ENCODE measurements at places on chromosomes 3 and 15.

DNA sequence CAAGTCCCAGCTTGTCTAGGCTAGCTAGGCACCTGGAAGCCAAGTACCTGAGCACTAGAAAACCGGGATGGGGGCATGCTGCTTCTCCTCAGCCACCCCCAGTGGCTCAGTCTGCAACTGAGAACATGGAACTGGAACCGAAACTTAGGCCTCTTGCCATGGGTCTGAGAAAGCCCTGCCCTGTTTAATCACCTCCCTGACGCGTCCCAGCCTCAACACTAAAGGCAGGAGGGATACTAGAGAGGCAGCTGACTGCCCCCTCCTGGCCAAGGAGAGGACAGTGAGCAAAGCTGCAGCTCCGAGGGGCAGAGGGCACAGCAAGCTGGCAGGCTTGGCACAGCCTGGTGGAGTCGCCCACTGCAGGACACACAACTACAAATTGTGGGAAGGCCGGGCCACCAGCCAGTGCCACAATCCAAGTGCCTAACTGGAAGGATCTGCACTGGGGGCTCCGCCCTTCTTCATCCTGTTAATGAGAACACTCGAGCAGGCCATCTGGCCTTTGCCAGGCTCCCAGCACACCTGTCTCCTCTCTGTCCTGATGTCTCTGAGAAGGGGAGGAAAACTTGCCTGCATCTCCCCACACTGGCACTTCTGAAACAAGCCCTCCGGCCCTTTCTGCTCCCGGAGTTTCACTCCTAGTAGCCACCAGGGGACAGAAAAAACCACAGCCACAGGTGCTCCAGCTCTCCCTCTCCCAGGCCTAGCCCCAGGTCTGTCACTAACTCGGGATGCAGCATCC lies 53.7 kb downstream of the BDH1 start:
- no peak for DNase-seq

DNA sequence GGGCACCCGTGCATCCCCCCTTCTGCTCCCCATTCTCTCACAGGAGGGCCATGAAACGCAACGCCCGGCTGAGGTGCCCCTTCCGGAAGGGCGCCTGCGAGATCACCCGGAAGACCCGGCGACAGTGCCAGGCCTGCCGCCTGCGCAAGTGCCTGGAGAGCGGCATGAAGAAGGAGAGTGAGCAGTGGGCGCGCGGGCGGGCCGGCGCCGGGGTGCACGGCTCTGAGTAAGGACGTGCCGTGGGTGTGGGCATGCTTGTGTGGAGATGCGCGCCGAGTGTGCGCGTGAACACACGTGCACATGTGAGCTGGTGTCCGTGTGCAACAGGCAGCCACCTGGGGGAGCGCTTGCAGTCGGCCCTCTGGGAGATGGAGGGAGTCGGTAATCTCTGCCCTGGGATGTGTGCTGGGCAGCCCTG lies 28.1 kb downstream of the NR1I2 start:
- peak; percentile 22 for DNase-seq

GRCh38 chr3:123282461-123282860 lies 80.7 kb downstream of the SEC22A start:
- DNase-seq: no peak

GRCh38 chr3:71369701-71370391 lies 213.7 kb downstream of the FOXP1 start:
- DNase-seq: peak; percentile 69

DNA sequence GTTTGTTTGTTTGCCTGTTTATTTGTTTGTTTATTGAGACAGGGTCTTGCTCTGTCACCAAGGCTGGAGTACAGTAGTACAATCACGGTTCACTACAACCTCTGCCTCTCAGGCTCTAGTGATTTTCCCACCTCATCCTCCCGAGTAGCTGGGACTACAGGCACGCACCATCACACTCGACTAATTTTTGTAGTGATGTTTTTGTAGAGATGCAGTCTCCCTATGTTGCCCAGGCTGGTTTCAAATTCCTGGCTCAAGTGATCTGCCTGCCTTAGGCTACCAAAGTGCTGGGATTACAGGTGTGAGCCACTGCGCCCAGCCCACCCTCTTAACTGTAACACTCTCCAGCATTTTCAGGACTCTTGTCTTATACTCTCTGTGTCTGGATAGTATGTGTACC lies 26.7 kb downstream of the PLD1 start:
- DNase-seq: no peak

- no peak for DNase-seq
These were observed 256.2 kb downstream of the NR1D2 start for GRCh38 chr3:24201301-24201700.

DNA sequence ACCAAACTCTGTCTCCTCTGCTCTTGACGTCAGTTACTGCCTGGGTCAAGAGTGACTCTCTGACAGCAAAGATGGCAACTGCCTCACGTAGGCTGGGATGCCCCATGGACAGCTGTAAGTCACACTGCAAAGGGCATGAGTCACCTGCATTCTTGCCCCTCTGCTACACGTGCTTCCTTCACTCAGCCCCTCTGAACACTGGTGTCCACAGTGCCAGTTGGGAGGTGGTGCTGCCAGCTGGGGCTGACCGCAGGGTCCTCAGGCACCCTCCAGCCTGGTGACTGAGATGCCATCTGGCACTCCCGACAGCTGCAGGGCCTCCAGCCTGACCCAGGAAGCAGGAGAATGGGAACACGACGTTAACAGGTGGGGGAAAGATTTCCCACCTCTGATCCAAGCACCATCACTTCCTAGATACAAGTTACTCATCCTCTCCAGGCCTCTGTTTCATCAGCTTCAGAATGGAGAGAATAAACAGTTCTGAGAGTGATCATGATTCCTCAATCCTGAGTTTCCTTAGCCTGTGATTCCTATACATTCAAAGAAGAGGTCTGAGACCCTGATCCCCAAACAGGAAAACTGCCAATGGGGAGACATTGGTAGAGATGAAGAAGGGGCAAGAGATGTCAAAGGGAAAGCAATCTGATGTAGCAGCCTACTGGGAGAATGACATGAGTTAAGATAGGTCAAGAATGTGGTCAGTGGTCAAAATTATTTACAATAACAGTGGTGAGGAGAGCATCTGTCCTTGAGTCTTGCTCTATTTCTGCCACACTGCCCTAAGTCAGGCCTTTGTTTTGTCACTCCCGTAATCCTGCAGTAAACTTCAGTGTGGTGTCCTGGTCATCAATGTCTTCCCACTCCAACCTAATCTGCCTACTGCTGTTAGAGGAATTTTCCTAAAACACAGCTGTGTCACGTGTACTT lies 86.1 kb upstream of the BCL6 start:
- DNase-seq: no peak

- DNase-seq: no peak
These were observed 697 bp upstream of the TRIM69 start for GRCh38 chr15:44735482-44736180.

DNA sequence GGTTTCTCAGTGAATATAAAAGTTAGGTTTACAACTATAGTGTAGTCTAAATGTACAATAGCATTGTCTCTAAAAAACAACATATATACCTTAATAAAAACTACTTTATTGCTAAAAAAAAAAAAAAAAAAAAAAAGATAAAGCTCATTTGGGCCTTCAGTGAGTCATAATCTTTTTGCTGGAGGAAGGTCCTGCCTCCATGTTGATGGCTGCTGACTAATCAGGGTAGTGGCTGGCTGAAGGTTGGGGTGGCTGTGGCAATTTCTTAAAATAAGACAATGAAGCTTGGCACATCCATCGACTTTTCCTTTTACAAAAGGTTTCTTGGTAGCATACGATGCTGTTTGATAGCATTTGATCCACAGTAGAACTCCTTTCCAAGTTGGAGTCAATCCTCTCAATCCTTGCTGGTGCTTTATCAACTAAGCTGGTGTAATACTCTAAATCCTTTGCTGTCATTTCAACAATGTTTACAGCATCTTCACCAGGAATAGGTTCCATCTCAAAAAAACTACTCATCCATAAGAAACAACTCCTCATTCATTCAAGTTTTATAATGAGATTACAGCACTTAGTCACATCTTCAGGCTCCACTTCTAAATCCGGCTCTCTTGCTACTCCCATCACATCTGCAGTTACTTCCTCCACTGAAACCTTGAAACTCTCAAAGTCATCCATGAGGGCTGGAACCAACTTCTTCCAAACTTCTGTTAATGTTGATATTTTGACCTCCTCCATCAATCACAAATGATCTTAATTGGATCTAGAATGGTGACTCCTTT lies 13.3 kb downstream of the ZNF280D start:
- no peak for DNase-seq

- DNase-seq: no peak
These were observed 72.6 kb upstream of the ZBED2 start for GRCh38 chr3:111667621-111668239.

DNA sequence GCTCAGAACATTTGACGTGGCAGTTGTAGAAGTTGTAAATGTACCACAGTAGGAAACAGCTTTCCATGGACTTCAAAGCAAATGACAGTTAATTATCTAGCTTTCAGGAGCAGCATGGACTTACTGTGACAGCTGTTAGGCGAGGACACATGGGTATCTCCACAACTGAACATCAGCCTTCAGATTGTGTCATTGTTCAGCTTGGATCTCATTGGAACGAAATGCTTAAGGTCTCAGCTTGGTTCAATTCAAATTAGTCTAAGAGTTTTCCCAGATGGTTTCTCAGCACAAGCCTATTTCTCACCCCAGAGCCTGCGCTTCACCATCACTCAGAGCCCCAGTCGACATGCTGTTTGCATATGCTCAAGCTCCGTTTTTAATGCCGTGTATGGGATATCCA lies 21.1 kb upstream of the GYG1 start:
- DNase-seq: no peak

DNA sequence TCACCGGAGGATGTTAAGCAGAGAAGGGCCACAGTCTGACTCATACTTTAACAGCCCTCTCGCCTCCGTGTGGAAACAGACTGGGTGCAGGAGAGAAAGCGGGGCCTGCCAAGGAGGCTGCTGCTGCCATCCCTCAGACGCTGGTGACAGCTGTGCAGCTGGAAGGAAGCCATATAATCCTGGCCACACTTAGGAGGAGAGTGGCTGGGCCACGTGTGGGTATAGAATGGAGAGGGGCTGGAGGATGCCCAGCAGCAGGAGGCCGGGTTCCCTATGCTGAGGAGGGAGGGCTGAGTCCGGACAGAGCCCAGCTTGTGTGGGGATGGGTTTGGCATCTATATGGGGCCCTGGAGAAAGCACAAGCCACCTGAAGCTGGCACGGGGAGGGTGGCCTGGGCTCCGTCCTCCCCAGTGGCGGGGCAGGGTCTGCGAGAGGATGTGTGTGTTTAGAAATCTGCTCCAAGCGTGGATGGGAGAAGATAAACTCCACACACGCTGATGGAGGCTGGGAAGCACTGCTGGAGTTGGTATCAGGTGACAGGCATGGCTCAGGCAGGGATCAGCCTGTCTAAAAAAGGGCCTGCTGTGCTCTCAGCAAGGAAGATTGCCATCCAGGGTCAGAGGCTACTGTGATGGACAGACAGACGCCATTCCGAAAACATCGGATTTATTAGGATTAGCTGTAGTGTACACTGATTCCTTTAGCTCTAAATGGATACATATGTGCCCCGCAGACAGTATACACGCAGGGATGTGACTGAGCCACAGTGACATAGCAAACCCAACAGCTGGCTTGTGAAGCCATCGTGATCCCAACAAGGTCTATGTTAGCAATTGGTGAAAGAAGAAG lies 15.9 kb downstream of the ABTB1 start:
- DNase-seq: no peak

DNA sequence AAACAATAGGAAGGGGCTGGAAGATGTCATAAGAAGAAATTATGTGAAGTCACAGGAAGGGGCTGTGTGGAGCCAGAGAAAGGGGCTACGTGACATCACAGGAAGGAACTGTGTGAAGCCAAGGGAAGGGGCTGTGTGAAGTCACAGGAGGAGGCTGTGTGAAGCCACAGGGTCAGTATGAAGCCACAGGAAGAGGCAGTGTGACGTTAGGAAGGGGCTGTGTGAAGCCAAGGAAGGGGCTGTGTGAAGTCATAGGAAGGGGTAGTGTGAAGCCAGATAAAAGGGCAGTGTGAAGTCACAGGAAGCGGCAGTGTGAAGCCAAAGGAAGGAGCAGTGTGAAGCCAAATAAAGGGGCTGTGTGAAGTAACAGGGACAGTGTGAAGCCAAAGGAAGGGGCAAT lies 32.5 kb downstream of the GASK1A start:
- DNase-seq: no peak

DNA sequence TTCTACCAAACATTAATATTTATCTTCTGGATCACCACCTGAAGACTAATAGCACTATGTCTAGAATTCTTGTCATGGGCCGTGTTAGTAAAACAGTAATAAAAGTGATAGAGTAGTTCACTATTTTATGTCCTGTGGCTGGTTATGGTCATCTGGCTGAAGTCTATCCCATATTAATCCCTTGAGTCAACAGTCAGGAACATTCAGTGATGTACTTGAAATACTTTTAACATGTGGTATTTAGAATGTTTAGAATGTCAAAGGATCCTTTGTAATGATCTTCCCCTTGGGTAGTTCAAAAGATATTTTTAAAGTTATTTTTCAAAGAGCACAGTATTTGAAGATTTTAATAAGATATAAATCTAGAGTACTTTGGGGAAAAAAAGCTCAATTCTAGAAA lies 117.0 kb downstream of the MBNL1 start:
- peak; percentile 31 for DNase-seq

- DNase-seq: no peak
These were observed 26.5 kb downstream of the GOLGA6A start for GRCh38 chr15:74055804-74056203.

DNA sequence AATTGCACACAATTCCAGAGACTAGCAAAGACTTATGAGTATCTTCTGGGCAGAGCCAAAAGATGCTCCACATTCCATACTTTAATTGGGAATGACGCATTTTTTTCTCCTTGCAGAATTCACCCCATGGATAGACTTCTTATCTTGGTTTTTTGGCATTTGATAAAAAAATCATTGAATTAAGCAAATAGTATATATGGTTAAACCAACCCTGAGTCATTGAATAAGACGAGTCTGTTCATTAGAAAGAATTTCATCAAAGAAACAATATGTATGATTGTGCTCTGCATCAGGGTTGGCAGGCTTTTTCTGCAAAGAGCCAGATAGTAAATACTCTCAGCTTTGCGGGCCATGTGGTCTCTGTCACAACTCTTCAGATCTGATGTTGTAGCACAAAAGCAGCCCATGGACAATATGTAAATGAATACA lies 9.2 kb upstream of the PDZRN3 start:
- no peak for DNase-seq

GRCh38 chr3:175041369-175041768 lies 182.2 kb downstream of the NAALADL2 start:
- no peak for DNase-seq

DNA sequence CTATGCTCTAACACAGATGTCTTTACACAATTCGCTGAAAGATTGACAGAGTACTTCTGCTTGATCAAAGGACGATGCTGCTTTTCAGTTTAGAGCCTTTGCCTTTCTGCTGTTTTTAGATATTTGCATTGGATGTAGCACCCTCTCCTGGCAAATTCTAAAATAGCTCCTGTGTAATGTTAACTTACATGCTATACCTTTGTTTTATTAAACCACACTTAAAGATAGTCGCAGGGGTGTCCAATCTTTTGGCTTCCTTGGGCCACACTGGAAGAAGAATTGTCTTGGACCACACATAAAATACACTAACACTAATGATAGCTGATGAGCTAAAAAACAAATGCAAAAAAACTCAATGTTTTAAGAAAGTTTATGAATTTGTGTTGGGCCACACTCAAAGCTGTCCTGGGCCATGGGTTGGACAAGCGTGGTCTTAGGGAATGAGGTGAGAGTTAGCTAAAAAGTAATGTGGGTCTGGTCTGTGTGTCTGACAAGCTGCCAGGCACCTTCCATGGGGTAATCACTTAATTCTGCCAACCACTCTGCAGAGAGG lies 62.9 kb downstream of the ATG7 start:
- DNase-seq: peak; percentile 43

All from HFF-Myc (cell line).